Activated naive CD8-positive, alpha-beta T cell treated with anti-CD3 and anti-CD28 coated beads for 36 hours (primary cell): ENCODE measurements at places on chromosomes 5 and 9.
A peak's percentile ranks its signal among the peaks of the same experiment; 100 is the strongest.

- no peak for DNase-seq
Observed at GRCh38 chr5:73355108-73355507, 93.5 kb downstream of the FOXD1 start.

- no peak for DNase-seq
Observed at GRCh38 chr9:125906893-125907292, 159.7 kb downstream of the PBX3 start.

GRCh38 chr5:155316070-155316714, 302.6 kb downstream of the KIF4B start:
- no peak for DNase-seq

DNA sequence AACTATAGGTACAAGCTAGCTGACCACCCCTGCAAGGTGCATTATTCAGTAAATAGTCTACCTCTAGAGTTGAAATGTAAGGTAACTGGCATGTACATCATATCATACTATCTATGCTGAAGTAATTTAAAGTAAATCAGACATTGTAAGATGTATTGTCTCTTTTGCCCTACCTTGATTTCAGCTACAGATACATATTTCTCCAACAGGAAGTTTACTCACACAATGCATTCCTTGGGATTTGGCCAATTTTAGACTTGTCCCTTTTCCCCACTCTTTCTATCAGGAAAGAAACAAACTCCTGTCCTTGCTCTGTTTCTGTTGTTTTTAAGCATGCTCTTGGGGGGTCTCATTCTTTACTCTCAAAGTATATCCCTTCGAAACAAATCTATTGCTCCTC, 58.5 kb upstream of the TSLP start:
- DNase-seq: no peak

DNA sequence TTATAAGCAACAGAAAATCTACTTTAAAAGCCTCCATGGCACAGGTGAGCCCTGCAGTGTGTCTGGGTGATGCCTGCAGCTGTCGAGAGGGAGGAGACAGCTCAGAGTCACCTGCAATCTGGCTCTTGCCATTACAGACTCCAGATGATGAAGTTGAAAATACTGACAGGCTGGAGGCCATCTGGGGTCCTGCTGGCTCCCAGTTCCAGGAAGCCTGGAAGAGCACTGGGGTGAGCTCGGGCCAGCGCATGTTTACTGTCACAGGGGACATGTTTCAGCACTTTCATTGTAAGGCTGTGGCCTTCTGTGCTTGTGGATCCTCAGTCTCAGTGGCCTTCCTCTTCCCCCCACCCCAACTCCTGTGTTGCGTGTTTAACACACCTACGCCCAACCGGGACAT, 28.4 kb downstream of the CEL start:
- no peak for DNase-seq

GRCh38 chr5:168292786-168293696, 1.6 kb downstream of the WWC1 start:
- DNase-seq: no peak

- no peak for DNase-seq
Observed at GRCh38 chr5:36481454-36482120, 124.8 kb upstream of the SLC1A3 start.

DNA sequence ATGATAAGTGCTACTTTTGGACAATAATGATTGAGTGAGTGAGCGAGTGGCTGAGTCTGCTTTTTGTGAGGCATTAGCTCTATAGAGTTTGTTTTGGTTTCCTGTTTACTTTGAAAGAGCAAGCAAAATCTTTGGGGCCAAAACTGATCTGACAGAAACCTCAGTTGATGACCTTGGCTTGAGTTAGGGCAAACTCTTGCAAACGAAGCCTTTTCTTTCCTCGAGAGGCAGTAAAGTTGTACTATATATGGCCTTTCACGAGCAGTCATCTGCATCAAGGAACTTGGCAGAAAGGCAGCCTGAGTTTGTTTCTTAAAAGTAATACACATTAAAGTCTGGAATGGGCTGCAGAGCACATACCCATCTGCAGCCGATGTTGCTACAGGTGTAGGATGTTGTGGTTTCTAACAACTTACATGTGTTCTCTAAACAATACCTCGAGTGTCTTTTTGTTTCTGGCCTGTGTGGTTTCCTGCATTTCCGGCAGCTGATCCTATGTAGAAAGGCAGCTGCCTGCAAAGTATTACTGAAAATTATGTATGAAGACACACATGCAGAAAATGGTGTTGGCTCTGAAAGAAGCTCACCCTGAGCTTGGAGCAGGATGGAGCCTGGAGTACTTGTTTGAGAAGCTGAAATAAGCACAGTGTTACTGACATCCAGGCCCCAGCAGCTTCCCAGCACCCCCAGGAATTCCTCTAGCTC, 60.8 kb downstream of the FOXD1 start:
- DNase-seq: no peak

DNA sequence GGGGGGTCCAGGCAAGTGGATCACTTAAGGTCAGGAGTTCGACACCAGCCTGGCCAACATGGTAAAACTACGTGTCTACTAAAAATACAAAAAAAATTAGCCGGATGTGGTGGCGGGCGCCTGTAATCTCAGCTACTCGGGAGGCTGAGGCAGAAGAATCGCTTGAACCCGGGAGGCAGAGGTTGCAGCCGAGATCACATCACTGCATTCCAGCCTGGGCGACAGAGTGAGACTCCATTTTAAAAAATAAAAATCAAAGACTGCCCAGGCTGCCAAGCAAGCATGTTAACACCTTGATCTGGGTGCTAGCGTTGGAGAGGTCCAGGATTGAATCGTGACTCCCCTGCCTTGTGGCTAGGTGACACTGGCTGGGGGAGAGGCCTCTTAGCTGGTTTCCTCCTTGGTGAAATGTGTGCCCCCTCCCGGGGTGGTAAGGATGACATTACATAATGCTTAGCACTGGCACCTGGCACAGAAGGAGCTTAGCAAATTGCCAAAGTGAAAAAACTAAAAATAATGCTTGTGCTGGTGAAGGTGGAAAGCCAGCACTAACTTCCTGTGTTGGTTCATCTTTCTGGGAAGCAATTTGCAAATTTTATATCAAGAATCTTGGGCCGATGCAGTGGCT, 2.2 kb upstream of the CIZ1 start:
- no peak for DNase-seq

DNA sequence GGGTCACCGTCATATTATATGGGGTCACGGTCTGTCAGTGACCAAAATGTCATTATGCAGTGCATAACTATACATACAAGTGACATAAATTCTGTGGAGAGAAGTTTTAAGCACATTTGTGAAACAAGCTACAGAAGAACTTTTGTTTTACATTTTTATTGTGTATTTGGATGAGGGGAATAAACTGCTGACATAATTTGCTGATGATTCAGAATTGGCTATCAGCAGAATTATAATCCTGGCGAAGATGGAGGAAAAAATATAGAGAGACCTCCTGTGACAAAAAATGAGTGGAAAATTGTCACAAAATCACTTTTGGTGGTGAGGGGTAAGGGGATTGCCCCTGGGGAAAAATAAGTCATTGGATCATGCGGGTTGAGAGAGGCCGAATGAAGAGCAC, 116.3 kb upstream of the ANKRD55 start:
- DNase-seq: no peak

- DNase-seq: no peak
Observed at GRCh38 chr9:130236436-130236985, 29.0 kb upstream of the HMCN2 start.

GRCh38 chr9:124654431-124654830, 116.7 kb downstream of the NR6A1 start:
- DNase-seq: no peak

DNA sequence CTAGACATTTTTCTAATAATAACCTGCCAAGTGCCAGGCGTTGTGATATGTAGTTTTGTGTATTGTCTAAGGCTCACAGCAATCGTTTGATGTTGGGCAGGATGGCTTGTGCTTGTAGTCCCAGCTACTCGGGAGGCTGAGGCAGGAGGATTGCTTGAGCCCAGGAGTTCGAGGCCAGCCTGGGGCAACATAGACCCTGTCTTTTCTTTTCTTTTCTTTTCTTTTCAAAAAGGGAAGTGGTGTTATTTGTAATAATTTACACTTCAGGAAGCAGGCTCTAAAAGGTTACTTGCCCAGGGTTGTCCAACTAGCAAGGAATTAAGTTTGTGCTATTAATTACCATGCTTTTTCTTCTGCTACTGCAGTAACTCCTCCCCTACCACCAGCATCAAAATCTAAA, 3.2 kb downstream of the ZNF131 start:
- no peak for DNase-seq

- DNase-seq: no peak
Observed at GRCh38 chr5:146409054-146409671, 38.0 kb upstream of the TCERG1 start.

GRCh38 chr5:33032271-33033070, 321.4 kb downstream of the NPR3 start:
- DNase-seq: no peak

DNA sequence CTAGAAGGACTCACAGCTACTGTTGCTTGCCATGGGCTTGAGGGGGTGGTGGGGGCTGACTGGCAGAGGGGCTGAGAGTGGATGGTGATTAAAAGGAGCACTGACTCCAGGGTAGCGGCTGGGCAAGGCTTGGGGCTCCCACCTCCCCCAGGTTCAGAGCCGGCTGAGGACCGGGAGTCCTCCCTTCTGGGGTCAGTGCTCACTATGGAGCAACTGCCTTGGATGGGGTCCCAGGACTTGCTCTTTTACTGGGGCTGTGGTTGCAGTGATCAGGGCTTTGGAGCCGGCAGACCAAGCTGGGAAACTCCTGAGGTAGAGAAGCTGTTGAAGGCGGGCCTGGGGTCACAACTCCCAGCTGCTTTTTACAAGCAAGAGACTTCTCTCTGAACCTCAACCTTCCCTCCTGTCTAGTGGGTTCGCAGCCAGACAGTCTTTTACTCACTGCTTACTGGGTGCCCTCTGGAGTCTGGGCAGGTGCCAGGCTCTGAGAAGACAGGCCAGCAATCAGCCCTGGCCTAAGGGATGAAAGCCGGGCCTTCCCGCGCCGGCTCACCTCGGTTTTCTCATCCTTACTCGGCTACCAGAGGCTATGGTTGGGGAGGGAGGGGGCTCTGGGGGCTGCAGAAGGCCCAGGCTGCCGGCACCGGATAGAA, 795 bp upstream of the ASS1 start:
- no peak for DNase-seq

GRCh38 chr5:134101686-134102439, 12.6 kb upstream of the TCF7 start:
- DNase-seq: peak; percentile 80

DNA sequence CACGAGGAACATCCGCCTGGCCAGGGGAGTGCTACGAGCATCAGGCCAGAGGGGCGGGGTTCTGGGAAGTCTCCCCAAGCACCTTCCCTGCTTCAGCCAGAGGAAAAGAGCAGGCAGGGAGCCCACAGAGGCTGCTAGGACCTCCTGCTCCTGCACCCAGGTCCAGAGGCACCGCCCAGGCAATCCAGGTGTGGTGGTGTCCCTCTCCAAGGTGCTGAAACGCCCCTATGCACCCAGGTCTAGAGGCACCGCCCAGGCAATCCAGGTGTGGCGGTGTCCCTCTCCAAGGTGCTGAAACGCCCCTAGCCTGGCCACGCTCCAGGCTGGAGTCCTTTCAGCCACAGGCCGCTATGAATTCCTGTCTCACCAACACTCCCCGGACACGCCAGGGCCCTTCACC, 10.7 kb upstream of the UBAC1 start:
- DNase-seq: peak; percentile 54

DNA sequence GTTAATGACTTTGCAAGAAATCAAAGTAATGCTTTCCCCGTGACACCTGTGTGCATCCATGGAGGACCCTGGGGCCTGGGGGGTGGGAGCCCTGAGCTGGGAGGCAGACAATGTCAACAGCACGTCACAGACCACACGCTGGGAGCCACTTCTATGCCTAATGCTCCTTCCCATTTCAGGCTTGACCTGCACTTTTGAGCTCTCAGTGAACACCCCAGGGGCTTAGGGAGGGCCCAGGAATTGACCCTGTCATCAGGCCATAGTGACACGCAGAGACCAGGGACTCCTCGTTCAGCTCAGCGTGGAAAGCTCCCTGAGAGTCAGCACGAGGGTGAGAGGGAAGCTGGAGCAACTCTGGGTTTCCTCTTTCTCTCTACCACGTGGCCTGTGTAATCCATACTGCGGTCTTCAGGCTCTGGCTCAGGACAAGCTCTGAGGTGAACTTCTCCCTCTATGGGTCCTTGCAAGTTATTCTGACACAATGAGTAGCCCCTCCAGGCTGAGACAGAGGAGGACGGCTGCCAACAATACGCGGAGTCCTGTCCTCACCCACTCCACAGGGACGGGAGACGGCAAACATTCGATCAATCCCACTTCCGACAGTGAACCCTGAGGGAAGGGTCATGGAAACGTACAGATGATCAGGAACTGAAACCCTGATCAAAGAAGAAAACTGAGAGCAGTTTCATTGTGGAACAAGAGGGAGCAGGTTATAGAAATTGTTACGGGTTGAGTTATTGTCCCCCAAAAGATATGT, 130.8 kb upstream of the IRX4 start:
- no peak for DNase-seq

GRCh38 chr5:7876867-7877266, 7.9 kb downstream of the MTRR start:
- no peak for DNase-seq

DNA sequence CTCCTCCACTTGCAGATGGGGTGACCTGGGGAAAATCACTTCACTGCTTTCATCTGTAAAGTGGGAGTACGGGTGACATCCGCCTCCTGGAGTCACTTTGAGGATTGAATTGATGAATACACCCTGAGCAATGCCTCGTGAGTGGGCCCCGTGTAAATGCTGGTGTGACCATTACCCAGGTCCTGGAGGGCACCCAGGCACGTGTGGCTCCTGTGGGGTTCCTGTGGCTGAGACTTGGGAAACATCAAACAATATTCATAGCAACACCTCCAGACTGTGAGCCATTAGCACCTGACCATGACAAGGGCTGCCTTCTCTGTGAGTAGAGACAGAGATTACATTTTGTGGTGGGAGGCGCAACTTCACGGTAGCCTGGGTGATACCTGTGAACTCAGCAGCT, 11.4 kb downstream of the MRPL36 start:
- DNase-seq: no peak

DNA sequence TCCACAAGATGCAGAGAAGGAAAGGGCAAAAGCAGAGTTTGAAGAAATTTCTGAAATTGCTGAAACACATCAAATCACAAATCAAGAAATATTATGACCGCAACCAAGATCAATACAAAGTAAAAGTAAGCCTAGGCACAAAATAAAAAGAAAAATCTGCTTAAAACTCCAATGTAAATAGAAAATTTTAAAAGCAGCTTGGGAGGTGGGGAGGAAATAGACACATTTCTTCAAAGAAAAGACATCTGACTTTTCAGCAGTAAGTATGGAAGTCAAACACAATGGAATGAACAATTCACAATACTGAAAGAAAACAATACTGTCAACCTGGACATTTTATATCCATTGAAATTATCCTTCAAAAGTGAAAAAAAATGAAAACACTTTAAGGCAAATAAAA, 55.1 kb downstream of the HTR4 start:
- DNase-seq: no peak

- no peak for DNase-seq
Observed at GRCh38 chr5:110506378-110506777, 220.1 kb downstream of the TMEM232 start.

DNA sequence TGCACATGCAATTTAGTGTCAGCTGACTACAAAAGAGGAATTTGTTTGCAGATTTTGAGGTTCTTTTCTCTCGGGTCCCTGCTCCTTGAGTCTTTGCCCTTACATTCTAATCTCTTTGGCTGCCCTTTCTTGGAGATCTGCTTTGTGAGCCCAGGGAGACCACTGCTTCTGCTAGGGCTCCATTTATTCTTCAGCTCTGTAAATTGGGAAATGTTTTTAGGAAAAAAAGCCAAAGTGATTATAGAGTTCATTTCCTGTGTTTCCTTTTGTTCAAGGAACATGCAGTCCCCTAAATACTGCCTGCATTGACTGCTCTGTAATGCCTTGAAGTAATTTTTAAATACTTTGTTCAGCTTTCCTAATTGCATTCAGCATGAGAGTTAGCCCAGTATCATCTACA, 197.4 kb downstream of the CSNK1G3 start:
- DNase-seq: no peak
